Ovary (tissue), 10 donors: ENCODE measurements at places on chromosomes 16 and 17.
A peak's percentile ranks its signal among the peaks of the same experiment; 100 is the strongest.

GRCh38 chr16:83906683-83907082 is 7.8 kb downstream of the MLYCD start:
- no peak overlapping the region for H3K27ac ChIP-seq
- no peaks in the 10 kb centered on the region for H3K27me3 ChIP-seq
- peaks cover 11% of the 10 kb centered on the region for H3K4me1 ChIP-seq
- no peak for DNase-seq
- no peaks in the 10 kb centered on the region for H3K36me3 ChIP-seq

GRCh38 chr17:78920528-78920927 is 4.7 kb downstream of the TIMP2 start:
- H3K27ac ChIP-seq = peak overlapping the region; percentile 34
- DNase-seq = no peak
- H3K4me1 ChIP-seq = peaks cover 55% of the 10 kb centered on the region
- no peak overlapping the region for H3K4me3 ChIP-seq
- no peaks in the 10 kb centered on the region for H3K36me3 ChIP-seq
- no peaks in the 10 kb centered on the region for H3K27me3 ChIP-seq

GRCh38 chr17:68277807-68278206 is 13.1 kb downstream of the SLC16A6 start:
- H3K27me3 ChIP-seq = no peaks in the 10 kb centered on the region
- H3K4me1 ChIP-seq = no peaks in the 10 kb centered on the region
- DNase-seq = no peak
- H3K27ac ChIP-seq = no peak overlapping the region

- DNase-seq = no peak
- H3K27me3 ChIP-seq = no peaks in the 10 kb centered on the region
- H3K4me3 ChIP-seq = no peak overlapping the region
- H3K36me3 ChIP-seq = no peaks in the 10 kb centered on the region
- H3K4me1 ChIP-seq = no peaks in the 10 kb centered on the region
These were observed 38.4 kb downstream of the ABAT start for GRCh38 chr16:8712589-8713361.

DNA sequence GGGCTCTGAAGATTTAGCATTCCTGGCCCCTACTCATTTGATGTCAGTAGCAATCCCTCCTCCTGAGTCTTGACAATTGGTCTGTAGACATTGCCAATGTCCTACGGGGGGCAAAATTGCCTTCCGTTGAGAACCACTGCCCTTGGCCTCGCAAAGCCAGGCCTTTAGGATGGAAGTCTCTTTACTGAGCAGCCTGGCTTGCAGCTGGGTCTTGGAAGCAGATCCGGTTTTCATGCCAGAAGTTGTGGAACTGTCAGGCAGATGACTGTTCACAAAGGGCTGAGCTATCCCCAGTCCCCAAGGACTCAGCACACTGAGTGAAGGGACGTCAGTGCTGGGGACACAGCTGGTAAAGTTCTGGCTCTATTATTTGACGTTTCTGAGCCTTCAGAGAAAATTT is 83.2 kb downstream of the WSCD1 start:
- H3K27me3 ChIP-seq = no peaks in the 10 kb centered on the region
- H3K27ac ChIP-seq = no peak overlapping the region
- H3K36me3 ChIP-seq = no peaks in the 10 kb centered on the region
- DNase-seq = no peak
- no peak overlapping the region for H3K4me3 ChIP-seq
- no peaks in the 10 kb centered on the region for H3K4me1 ChIP-seq

DNA sequence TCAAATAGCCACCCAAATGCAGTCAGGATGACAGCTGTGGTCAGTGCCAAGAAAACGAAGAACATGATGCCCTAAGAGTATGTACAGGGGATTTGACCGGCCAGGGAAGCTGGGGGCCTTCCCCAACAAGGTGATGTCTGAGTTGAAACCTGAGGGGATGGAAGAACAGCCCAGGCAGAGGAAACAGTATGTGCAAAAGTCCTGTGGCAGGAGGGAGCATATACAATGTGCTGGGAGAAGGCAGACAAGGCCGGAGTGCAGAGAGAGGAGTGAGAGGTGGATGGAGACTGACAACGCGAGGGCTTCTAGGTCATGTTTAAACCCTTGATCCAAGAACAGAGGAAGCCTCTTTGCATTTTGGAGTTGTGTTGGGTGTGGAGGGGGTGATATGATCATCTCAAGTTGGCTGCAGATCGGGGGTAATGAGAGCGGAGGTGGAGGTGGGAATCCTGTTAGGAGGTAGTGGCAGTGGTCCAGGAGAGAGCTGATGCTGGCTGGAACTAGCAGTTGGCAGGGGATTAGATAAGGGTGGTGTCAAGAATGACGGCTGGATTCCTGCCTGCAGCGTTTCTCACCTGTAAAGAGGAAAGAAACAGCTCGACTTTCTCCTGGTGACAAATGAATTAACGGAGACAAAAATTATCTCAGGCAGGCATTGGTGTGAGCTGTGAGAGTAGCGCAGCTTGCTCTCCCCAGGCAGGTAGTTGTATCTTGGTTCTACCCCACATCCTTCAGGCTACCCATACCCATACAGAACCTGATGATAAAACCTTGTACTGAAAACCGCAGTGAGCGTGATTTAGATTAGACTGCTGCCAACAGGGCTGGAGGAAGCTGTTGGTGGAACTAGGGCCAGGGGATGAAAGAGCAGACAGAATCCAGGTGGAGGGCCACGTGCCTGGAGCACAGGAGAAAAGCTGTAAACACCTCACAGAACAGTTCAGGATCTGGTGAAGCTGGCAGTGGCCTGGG is 37.2 kb upstream of the NGFR start:
- no peaks in the 10 kb centered on the region for H3K4me1 ChIP-seq
- no peak for DNase-seq
- no peak overlapping the region for H3K4me3 ChIP-seq
- H3K27ac ChIP-seq = no peak overlapping the region

DNA sequence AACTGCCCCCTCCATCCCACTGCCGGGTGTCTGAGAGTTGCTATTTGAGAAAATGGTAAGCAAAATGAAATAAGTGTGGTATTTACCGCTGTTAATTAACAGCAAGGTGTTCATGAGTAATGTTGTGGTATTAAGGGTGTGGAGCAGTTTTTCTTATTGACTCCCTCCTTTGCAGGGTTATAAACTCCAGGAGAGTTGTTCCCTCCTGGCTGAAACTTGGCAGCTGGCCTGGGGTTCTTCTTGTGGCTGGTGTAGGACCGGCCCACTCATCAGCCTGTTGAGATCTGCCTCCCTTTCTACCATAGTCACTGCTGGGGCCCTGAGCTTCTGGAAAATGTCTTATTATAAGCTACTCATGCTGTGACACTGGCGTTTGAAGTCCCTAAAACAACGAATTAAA is 128.6 kb downstream of the SOX9 start:
- H3K27ac ChIP-seq = no peak overlapping the region
- no peaks in the 10 kb centered on the region for H3K4me1 ChIP-seq
- no peaks in the 10 kb centered on the region for H3K27me3 ChIP-seq
- no peak for DNase-seq
- no peak overlapping the region for H3K4me3 ChIP-seq
- H3K36me3 ChIP-seq = no peaks in the 10 kb centered on the region

GRCh38 chr16:1375741-1376410 is 24.1 kb downstream of the GNPTG start:
- H3K27me3 ChIP-seq = no peaks in the 10 kb centered on the region
- H3K27ac ChIP-seq = no peak overlapping the region
- H3K36me3 ChIP-seq = no peaks in the 10 kb centered on the region
- DNase-seq = no peak
